ENCODE measurements at places on chromosomes 11 and 22.

GRCh38 chr11:20966489-20966888, 297.1 kb downstream of the NELL1 start:
- DNase-seq: no peak

DNA sequence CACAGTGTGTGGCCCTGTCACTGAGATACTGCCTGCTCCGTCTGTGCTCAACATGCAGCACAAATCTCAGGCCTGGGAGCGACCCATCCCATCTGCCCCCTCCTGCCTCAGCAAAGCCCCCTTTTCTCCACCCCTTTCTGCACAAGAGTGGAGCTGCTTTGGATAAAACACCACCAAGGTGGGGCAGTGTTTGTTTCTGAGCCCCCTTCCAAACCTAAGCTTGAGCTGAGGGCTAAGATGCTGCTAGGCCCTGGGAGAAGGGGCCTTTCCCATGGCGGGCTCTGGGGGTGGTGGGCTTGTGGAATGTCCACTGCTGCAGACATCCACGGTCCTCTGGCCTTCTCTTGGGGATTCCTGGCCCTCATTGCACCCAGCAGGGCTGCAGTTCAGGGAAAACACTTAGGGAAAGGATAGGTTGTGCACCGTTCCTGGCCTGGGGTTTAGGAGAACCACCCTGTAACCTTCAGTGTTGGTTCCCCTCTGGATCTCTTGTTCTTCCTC, 594.1 kb downstream of the TBC1D22A start:
- no peak for DNase-seq

DNA sequence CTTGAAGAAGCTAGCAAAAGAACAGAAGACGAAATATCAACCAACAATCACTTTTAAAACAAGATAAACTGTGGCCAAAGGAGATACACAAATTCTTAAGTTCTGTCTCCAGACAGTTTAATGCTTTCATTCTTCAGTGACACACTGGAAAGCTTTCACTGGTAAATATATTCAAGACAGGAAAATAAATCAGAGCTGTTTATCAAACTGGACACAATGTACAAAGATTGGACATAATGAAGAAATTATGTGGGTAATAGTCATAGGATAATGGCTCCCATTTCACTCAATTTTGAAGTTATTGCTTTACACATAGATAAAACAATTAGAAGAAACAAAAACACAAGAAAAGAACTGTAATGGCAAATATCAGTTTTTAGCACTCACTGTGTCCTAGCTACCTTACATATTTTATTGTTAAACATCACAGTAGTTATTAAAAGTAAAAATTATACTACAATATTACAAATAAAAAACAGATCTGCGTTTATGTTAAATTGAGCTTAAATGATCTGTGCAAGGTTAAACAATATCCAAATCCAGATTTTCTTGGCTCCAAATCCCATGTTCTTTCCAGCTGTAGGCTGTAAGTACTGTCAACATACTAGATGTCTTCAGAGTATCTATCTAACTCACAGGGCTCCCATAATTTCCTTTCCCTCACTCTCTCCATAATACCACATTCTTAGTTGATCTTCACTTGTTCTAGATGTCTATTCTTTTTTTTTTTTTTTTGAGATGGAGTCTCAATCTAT, 38.6 kb upstream of the NOX4 start:
- DNase-seq: no peak

DNA sequence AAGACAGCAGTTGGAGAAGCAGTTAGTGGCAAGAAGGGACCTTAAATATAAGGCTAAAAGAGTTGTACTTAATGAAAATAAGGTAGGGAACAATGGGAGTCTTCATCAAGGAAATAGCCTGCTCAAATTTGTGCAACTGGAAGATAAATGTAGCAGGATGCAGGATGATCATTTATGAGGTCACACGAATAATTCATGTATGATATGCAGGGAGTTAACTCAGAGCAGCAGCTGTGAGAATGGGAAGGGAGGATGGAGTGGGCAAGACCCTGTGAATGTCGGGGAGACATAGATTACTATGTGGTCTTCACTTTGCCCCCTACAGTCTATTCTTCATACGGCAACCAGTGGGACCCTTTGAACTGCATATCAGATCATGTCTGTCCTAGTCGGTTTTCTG, 25.2 kb upstream of the BMAL1 start:
- DNase-seq: no peak

GRCh38 chr11:62182147-62182891, 7.7 kb upstream of the SCGB1D1 start:
- no peak for DNase-seq

DNA sequence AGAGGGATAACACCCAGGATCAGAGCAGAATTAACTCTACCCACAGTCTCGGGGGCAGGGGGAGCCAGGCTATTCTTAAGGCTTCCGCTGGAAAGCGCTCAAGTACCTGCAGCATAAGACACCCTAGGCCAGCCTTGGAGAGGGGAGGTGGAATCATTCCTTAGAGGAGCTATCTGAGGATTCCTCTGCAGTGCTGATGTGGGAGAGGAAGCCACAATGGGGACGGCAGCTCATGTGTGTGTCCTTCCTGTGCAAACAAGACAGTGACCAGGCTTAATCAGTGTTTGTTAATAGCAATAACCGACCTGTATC, 382.2 kb upstream of the CADM1 start:
- no peak for DNase-seq

DNA sequence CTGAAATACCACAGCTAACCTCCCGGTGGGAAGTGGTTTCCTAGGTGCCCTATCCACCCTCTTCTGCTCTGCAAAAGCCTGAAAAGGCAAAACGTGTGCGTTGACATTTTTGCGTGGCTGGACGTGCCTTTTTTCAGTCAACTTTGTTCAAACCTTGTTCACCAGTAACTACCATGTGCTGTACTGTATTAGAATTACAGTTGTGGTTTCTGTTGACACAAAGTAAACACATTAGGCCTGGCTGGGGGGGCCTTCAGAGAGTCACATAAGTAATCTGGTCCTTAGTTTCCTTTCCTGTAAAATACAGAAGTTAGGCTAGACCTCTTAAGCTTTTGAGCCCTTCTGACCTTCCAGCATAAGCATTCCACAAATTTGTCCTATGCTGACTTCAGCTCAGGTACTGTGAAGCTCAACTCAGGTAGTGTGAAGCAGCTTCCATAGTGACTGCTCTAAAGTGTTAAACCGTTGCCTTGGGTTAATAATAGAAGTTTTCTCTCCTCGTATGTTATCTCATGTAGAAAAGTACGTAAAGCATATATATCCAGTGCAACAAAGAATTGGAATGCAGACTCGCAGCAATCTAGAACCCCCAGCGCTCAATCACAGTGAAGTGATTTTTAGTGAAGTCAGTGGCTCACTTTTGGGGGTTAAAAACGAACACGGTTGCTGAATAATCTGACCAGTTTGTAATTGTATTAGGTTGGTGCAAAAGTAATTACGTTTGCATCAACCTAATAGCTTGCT, 1.8 kb downstream of the EWSR1 start:
- DNase-seq: no peak

- no peak for DNase-seq
Observed at GRCh38 chr11:22859756-22860155, 518 bp downstream of the CCDC179 start.

GRCh38 chr22:44026630-44027511, 2.8 kb downstream of the PARVB start:
- no peak for DNase-seq

DNA sequence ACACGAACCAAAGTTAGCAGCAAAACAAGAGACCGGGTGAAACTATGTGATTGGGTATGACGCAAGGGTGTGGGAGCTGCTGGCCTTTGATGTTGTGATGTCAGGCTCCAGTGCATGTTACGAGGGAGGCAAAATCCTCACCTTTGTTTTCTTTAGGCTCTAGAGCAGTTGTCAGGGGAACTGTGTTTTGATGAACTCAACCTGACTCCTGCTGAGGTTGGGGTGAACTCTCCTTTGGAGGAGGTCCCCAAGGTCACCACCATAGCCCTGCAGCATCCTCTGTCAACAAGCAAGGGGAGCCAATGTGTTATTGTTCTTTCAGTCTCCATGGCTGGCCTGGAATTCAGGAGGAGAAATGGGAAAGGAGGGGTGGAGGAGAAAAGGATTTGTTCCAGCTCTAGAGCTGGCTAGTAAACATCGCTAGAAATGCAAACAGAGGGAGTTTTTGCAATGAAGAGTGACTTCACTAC, 33.8 kb downstream of the RASSF10 start:
- DNase-seq: peak; percentile 11

- DNase-seq: no peak
Observed at GRCh38 chr11:24145411-24145810, 351.4 kb upstream of the LUZP2 start.

GRCh38 chr22:26601726-26602125, 11.8 kb upstream of the TPST2 start:
- DNase-seq: no peak

- no peak for DNase-seq
Observed at GRCh38 chr11:67409781-67410368, 5.6 kb upstream of the CARNS1 start.

DNA sequence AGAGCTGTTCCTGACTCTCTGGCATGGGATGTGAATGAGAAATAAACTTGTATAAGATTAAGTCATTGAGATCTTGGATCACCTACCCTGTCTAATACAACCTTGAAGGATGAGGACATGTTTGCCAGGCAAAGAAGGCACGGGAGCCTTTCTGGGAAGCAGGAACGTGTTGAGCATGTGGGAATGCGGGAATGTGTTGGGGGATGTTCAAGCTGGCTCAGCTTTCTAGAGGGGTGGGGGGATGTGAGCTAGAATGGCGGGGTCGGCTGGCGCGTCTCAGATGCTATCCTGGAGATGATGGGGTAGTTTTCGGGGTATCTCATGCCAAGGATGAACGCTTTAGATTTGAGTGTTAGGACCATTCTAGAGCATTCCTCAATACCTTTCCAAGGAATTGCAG, 227.1 kb downstream of the DSCAML1 start:
- no peak for DNase-seq

DNA sequence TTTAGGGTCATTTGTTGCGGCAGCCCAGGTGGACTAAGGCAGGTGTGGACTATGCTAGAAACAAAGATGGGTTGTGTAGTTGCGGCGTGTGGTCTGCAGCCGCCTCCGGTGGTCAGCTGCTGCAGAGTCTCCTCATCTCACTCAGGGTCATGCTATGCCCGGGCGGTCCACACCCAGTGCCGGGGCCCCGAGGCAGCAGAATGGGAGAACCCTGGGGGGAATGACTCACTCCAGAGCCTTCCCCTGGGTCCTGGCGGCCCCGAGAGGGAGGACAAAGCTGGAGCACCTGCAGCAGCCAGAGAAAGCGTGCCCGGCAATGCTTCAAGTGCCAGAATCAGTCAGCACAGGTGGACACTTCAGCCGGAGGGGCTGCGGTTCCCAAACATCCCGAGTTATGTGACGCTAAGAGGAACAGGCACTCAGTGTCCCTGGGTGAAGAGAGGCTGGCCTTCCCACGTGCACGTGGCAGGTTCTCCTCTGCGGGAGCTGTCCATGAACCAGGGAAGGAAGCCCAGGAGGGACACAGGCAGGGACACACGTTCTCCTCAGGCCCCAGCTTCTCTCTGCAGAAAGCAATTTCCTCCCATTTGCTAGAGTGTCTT, 289.6 kb upstream of the B3GAT1 start:
- no peak for DNase-seq

DNA sequence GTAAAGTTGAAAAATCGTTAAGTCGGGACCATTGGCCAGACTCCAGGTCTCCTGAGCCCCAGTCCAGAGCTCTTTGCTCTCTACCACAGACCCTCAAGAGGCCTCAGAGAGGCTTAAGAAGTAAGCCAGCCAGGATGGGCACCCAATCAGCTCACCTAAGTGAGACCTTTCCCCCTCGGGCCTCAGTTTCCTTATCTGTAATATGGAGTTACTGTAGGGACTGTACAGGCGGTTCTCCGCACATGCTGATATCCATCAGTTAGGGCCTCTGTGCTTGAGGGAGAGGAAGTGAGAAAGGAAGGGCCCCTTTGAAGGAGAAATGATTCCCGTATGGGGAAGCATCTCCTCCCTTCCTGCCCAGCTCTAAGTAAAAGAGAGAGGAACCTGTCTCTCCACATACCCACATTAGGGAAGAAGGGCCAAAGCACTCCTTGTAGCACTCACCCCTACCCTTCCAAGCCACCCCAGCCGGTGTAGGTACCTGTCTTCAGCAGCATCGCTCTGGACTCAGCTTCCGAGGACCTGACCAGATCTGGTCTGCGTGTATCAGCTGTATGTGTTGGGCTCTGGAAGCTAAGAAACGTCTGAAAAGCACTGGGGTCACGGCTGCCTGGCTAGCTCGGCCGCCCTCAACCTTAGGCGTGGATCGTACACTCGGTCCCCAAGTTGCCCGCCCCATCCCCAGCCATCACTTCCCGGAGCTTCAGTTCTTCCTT, 653 bp downstream of the NAGA start:
- peak; percentile 48 for DNase-seq

DNA sequence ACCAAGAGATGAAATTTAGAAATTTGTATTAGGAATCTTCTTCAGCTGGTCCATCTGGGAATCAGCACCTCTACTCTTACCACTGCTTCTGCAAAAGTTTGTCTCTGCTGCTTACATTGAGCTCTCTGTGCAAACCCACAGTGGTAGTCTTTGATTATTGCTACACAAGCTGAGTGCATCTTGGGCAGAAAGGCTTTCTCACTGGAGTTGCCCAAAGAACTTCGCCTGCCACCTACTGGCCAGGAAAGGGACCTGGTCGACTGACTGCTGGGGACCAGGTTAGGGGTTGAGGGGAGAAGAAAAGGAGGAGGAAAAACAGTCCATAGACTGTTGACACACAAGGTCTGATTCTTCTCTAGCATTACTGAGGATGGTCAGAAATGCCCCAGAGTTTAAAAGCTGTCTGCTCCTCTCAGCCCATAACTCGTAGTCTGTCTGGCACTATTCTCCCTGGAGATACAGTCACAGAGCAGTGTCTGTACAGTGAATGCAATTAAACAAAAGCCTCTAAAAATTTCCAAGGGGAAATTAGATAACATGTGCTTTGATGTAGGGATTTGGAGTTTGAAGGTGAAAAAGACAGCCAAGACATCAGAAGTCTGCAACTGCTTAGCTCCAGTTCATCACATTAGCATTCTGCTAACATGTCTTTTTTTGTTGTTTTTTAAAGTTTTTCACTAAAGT, 215.0 kb upstream of the CTSC start:
- DNase-seq: peak; percentile 35

GRCh38 chr11:113376156-113376555, 11.4 kb upstream of the ANKK1 start:
- no peak for DNase-seq

- no peak for DNase-seq
Observed at GRCh38 chr22:38996105-38996504, 14.0 kb downstream of the APOBEC3B start.

DNA sequence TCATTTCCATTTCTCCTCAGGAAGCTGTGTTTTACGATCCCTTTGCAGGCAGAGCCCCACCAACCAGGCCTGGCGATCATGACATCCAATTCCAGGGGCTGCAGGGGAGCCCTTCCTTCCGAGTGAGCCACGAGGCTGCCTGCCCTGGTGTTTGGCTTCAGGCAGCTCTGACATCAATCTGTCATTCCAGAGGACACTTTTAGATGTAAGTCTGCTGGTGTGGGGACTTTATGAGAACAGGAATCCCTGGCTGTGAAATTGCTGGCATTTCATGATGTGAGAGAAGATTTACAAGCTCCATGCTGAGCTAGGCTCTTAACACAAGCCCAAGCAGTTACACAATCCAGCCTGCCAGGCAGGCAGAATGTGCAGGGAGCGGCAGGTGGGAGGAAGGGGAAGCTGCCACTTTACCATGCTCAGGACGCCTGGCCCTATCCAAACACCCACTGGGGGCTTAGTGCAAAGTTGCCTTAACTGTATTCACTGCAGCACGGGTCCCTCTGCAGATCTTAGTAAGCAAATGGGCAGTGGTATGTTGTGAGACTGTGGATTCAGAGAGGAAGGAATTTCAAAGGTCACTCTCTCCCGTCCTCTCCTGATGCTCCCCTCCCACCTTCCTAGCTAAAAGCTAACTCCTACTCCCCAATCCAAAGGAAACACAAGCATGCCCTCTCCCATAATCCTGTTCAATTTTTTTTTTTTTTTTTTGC, 43.4 kb upstream of the MICAL2 start:
- DNase-seq: peak; percentile 62

Measured in kidney glomerular epithelial cell (primary cell).